Pulmonary artery endothelial cell (primary cell): ENCODE measurements at places on chromosomes 16 and 17.
A peak's percentile ranks its signal among the peaks of the same experiment; 100 is the strongest.

DNA sequence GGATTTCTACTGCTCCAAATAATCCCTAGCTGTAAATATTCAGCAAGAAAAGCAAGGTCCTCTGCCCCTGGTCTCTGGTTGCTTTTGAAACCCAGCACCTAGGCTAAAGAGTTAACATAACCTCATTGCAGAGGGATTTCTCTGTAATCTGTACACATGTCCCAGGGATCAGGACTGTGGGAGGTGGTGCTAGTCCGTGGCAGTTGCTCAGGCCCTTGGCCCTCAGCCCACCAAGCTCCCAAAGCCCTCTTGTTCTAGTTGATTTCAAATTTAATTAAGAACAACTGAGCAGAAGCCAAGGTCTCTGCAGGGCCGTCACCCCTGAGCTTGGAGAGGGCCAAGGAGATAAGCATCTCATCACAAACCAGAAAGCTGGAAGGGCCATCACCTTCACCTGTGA is 181.1 kb downstream of the SOX9 start:
- no peak for DNase-seq

GRCh38 chr17:78990349-78991016 is 10.8 kb upstream of the LGALS3BP start:
- no peak for DNase-seq

DNA sequence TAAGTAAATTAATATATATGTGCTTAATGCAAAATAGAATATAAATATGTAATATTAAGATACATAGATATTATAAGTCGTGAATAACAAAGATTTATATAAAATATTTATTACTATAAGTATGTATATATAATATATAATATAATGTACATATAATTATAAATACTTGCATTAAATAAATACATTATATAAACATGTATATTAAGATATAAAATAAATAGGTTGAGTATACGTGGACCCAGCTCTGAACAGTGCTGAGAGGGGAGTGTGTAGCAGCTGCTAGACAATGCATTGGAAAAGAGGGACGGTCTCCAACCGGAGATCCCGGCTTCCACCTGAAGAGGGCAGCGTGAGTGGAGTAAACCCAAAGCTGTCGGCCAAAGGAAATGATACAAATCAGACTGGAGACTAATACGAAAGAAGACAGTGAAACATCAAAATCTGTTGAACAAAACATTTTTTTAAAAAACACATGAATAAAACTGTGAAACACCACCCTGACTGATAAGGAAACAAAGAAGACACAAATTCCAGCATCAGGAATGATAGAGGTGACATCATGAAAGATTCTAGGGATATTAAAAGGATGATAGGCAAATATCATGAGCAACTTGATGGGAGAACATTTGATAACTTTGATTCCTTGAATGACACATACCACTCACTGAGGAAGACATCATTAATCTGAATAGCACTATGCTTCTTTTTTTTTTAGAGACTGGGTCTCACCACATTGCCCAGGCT is 125.4 kb upstream of the CHMP6 start:
- DNase-seq, result peak; percentile 26

DNA sequence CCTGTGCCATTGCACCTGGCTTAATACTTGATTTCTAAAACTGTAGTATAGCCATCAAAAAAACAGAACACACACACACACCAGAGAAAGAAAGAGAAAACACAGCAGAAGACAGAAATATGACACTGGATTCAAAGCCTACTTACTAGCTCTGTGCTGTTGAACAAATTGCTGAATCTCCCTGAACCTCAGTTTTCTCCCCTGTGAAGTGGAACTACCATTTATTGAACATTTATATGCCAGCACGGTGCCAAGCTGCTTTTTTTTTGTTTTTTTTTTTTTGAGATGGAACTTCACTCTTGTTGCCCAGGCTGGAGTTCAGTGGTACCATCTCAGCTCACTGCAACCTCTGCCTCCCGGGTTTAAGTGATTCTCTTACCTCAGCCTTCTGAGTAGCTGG is 13.2 kb upstream of the ALOX12B start:
- DNase-seq, result no peak
